ENCODE measurements at places on chromosomes 7 and 10. TPM values are rescaled to one million over a fixed set of nuclear protein-coding genes. Genes with fewer than 3 reads are reported as not detected.

DNA sequence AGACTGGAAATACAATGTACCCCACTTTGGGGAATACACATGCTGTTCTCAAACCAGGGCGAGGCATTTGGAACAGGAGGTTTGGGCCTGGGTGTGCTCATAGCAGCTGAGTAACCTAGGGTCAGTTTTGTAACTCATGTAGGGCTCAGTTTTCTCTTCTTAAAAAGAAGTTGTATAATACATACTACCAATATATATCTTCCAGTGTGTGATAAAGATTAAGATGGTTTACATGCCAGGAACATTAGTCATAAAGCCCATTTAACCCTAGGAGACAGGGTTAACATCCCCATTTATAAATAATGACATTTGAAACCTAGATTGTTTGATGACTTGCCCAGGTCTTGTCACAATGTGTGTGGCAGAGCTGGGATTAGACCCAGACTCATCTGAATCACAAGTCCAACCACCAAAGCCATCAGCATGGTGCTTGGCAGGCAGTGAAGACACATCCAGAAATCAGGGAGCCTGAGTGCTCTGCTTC is 6.0 kb downstream of the AKR1B10 start:
- DNase-seq = no peak

DNA sequence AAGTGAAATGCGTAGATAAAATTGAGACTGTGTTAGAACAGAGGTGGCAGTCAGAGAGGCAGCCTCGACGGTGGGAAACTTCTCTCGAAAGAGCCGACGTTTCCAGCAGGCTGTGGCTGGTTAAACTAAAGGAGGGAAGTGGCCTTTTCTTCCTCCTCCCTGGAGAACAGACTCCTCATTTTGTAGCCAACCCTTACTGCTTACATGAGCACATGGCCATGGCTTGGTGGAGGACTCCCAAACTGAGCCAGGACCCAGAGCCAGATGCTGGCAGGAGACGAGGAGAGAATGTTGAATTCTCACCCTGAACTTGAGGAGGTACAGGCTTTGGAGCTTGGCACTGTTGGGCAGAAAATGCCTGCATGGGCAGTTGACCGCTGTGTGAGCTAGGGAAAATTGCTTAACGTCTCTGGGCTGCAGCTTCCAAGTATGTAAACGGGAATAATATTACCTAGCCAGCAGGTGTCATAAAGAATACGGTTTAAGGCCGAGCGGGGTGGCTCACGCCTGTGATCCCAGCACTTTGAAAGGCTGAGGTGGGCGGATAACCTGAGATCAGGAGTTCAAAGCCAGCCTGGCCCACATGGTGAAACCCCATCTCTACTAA is 24.5 kb downstream of the MMD2 start:
- DNase-seq = no peak

PPP1R9A gene
- total RNA-seq = 37.6 TPM

- no peak for DNase-seq
These were observed 34.4 kb upstream of the ECHDC3 start for GRCh38 chr10:11707624-11708350.

- DNase-seq = no peak
These were observed 762 bp upstream of the SEMA3E start for GRCh38 chr7:83649701-83650100.
